ENCODE measurements at places on chromosomes 7 and 10.

- peak; percentile 86 for DNase-seq
Measured at GRCh38 chr10:45418849-45419675, 45.0 kb downstream of the ALOX5 start.

DNA sequence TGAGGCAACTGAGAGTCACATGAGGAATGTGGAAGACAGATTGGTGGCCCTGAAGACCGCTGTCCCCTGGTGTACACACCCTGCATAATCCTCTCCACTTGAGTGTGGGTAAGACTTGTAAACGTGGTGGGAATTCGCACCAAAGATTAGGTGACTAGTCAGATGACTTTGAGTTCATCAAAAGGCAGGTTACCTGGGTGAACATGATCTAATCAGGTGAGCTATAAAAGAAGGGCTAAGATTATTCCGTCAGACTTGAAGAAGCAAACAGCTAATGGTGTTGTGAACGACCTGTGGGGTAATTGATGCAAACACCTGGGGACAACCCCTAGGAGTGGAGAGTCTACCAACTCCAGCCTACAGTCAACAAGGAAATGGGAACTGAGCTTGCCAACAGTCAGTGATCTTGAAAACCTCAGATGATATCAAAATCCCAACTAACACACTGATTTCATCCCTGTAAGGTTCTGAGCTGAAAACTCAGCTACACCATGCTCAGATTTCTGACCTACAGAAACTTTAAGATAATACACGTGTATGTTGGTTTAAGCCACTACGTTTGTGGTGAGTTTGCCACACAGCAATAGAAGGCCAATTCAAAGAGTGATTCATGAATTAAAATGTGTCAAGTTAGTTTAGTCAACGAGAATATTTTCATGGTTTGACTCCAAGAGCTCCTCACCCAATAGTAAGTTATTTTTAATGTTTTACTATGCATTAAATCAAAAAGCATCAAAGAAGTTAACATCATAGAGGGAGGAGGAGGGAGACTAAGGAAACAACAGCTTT lies 16.7 kb downstream of the PRTFDC1 start:
- DNase-seq: no peak

GRCh38 chr7:38795593-38795992 lies 113.4 kb downstream of the VPS41 start:
- DNase-seq: no peak

DNA sequence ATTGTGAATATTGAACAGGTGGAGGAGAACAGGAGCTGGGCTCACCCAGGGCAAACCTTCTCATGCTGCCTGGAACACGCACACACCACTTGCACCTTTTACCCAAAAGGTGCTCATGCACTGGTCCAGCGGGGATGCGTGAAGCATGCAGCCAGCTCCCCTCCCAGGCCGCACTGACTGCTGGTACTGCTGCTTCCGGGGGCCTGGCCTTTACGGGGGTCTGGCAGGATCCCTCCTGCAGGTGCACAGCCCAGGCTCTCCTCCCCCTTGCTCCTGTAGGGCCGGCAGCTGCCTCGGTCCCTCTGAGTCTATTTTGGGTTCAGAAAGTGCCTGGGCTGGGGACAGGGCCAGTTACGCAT lies 221.7 kb downstream of the DNAJB6 start:
- no peak for DNase-seq

DNA sequence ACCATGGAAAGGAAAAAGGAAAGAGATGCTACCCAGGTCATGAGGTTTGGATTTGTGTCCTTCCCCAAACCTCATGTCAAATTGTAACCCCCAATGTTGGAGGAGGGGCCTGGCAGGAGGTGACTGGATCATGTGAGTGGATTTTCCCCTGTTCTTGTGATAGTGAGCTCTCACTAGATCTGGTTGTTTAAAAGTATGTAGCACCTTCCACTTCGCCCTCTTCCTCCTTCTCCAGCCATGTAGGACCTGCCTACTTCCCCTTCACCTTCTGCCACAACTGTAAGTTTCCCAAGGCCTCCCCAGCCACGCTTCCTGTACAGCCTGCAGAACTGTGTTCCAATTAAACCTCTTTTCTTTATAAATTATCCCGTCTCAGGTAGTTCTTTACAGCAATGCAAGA lies 113.9 kb downstream of the FAM107B start:
- DNase-seq: no peak

- DNase-seq: no peak
Measured at GRCh38 chr7:97117035-97117371, 495 bp upstream of the SDHAF3 start.

- no peak for DNase-seq
Measured at GRCh38 chr10:132058111-132058745, 7.5 kb upstream of the JAKMIP3 start.

- DNase-seq: no peak
Measured at GRCh38 chr7:22639396-22639795, 87.6 kb upstream of the IL6 start.

DNA sequence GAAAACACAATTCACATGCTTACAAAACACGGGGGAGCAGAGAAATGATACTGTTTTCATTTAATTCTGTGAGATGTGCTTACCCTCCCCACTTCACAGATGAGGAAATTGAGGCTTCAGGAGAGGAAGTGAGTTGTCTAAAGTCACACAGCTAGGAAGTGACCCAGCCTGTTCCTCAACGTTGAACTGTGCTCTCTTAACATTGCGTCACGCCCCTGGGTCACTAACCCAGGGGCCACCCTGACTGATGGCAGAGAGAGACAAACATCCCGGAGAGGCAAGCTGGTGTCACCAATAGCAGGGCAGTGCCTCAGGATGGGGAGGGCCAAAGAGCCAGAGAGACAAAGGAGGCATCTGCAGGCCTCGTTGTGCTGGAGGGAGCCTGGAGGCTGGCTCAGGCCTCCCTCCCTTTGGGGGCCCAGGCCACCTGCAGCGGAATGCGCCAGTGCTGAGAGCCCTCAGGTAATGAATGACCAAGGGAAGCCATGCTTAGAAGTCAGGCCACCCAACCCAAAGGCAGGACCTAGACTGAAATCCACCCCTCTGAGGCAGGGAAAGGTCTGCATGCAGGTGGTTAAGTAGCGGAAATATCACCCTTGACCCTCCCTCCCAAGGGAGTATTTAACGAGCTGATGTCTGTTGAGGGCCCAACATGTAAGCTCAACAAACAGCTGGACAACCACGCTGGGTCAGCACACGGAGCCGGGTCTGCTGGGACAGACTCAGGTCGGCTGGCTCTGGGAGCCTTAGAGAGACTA lies 81.3 kb downstream of the C10orf105 start:
- no peak for DNase-seq

- DNase-seq: no peak
Measured at GRCh38 chr10:17349717-17350116, 104.7 kb downstream of the ST8SIA6 start.

- no peak for DNase-seq
Measured at GRCh38 chr7:2993868-2994267, 49.8 kb downstream of the CARD11 start.

- no peak for DNase-seq
Measured at GRCh38 chr10:79946271-79947082, 2.4 kb downstream of the SFTPD start.

- DNase-seq: no peak
Measured at GRCh38 chr7:41762641-41763040, 59.8 kb upstream of the INHBA start.

DNA sequence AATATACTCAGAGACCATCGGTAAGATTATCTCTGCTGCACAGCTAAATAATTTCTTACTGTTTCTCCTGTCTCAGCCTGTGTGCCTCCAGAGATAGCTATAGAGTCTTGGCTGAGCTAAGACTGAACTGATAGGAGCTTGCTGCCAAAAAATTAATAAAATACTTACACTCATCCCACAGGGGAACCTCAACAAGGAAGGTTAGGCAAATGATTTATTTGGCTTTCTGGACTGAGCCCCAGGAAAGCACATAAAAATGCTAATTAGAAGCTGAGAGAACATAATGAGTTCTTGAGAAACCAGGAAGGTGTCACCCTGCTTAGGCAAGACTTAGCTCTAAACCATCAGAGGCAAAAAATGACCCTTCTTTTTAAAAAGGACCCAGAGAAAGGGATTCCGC lies 534.5 kb downstream of the TNS3 start:
- DNase-seq: peak; percentile 46

GRCh38 chr7:30925913-30926312 lies 14.3 kb downstream of the AQP1 start:
- no peak for DNase-seq

DNA sequence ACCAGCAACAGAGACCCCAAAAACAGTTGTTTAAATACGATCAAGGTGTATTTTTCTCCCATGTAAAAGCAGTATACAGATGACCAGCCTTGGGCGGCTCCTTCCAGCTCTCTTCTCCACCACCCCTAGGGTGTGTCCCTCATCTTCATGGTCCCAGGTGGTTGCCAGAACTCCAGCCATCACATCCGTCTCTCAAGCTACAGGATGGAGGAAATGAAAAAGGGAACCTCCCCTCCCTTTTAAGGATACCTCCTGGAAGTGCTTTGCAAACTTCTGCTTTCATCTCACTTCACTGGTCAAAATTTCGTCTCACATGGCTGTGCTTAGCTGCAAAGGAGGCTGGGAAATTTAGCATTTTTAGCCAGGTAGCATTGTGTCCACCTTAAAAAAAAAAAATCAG lies 59.3 kb downstream of the C10orf105 start:
- DNase-seq: no peak

- no peak for DNase-seq
Measured at GRCh38 chr7:3636131-3636860, 335.2 kb downstream of the SDK1 start.

DNA sequence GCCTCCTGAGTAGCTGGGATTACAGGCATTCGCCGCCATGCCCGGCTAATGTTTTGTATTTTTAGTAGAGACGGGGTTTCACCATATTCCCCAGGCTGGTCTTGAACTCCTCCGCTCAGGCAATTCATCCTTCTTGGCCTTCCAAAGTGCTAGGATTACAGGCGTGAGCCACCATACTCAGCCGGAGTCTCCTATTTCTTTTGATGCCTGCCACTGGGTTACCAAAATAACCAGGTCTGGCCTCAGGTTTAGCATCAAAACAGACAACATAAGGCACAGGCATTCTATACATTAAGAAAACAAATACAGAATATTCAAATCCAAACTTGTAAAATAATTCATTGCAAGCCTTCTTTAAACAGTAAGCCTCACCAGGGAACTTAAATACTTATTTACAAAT lies 289.8 kb upstream of the IMMP2L start:
- DNase-seq: no peak

Data from spinal cord (tissue), 10 donors.